ENCODE measurements at places on chromosomes 5 and 9.

DNA sequence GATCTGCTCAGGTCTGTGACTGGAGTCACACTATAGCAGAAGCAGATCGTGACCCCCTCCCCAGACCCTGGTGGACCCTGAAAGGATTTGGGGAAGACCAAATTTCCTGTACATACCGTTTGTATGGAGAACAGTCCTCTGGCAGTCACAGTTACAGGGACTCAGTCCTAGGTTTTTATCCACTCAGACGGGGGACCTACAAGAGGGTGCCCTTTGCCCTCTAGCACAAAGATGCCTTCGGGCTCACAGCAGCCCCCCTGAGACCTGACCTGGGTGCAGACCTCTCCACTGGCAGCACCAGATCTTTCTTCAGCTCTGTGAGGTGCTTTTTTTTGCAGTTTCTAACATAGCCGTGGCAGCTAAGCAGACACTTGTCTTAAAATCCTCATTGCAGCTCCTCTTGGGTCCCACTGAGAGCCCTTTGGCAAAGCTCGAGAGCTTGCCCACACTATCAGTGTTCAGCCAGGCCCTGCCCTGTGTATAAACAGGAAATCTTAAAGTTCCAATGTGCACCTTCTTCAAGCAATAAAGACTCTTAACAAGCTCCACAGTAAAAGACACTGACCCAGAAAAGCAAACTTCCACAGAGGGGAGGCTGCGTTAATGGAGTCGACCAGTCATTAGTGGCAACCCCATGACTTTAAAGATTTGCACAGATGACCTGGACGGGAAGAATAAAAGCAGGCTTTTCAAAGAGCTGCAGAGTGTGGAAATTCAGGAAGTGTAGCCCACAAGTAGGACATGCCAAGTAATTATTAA is 71.8 kb upstream of the LHFPL2 start:
- H3K36me3 ChIP-seq: no peaks in the 10 kb centered on the region
- no peaks in the 10 kb centered on the region for H3K27me3 ChIP-seq
- no peak overlapping the region for H3K4me3 ChIP-seq
- peak overlapping the region; percentile 60 for H3K27ac ChIP-seq
- peaks cover 51% of the 10 kb centered on the region for H3K4me1 ChIP-seq

DNA sequence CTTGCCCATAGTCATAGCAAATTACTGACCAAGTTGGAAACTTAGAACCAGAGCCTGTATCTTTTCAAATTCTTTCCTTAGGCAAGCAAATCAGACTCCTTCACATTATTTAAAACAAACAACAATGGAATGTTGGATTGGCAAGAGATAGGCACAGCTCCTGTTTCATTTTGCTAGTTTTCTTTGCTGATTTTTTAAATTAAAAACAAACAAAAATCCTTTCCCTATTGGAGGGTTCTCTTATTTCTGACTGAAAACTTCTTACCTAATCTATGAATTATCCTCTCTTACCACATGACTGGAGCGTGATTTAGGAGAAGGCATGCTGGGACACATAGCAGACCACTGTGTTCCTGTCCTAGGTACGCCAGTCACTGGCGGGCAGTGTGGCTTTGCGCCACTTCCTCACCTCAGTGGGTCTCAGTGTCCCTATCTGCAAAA is 63.0 kb downstream of the TTC39B start:
- H3K4me1 ChIP-seq: peaks cover 7% of the 10 kb centered on the region
- H3K36me3 ChIP-seq: peaks cover under 1% of the 10 kb centered on the region
- ATAC-seq: no peak
- no peak overlapping the region for H3K27ac ChIP-seq
- H3K4me3 ChIP-seq: no peak overlapping the region

DNA sequence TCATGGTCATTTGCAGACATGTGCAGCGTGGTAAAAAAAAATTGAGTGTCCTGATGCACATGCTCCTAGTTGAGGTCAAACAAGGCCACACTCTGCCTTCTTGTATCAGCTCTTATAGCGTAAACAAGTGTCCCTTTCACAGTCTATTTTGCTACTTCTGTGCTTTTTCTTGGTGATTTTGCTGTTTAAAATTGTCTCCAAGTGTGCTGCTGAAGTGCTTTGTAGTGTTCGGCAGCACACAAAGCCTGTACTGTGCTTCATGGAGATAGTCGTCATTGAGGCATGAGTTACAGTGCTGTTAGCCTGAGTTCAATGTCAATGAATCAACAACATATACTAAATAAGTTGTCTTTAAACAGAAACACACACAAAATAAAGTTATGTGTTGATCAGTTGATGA is 690.4 kb upstream of the MEF2C start:
- H3K36me3 ChIP-seq: no peaks in the 10 kb centered on the region
- ATAC-seq: no peak
- no peaks in the 10 kb centered on the region for H3K4me1 ChIP-seq
- H3K27me3 ChIP-seq: no peaks in the 10 kb centered on the region
- H3K4me3 ChIP-seq: no peak overlapping the region

- H3K36me3 ChIP-seq: peaks cover 15% of the 10 kb centered on the region
- ATAC-seq: peak; percentile 35
- H3K4me1 ChIP-seq: peaks cover 41% of the 10 kb centered on the region
- peaks cover 42% of the 10 kb centered on the region for H3K27me3 ChIP-seq
Measured at GRCh38 chr9:129487658-129488483, 133.0 kb downstream of the C9orf50 start.

DNA sequence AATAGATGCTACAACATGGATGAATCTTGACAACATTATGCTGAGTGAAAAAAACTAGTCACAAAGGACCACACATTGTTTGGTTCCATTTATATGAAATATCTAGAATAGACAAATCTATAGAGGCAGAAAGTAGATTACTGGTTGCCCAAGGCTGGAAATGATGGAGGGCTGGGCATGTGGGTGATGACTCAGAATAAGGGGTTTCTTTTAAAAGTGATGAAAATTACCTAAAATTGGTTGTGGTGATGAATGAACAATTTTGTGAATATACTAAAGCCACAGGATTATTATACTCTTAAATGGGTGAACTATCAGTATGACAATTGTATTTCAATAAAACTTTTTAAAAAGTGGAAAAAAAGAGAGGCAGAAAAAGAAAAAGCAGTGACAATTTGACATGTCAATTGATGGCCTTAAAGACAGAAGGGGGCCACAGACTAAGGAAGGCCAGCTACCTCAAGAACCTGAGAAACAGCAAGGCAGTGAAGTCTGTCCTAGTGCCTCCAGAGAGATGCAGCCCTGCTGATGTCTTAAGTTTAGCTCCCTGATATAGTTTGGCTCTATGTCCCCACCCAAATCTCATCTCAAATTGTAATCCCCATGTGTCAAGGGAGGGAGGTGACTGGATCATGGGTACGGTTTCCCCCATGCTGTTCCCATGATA is 182.7 kb downstream of the PIK3R1 start:
- H3K36me3 ChIP-seq: no peaks in the 10 kb centered on the region
- H3K4me1 ChIP-seq: no peaks in the 10 kb centered on the region
- no peaks in the 10 kb centered on the region for H3K27me3 ChIP-seq

GRCh38 chr9:35397923-35398322 is 92.0 kb upstream of the RUSC2 start:
- peaks cover 27% of the 10 kb centered on the region for H3K27me3 ChIP-seq
- no peak overlapping the region for H3K27ac ChIP-seq
- H3K36me3 ChIP-seq: no peaks in the 10 kb centered on the region
- H3K4me1 ChIP-seq: no peaks in the 10 kb centered on the region

DNA sequence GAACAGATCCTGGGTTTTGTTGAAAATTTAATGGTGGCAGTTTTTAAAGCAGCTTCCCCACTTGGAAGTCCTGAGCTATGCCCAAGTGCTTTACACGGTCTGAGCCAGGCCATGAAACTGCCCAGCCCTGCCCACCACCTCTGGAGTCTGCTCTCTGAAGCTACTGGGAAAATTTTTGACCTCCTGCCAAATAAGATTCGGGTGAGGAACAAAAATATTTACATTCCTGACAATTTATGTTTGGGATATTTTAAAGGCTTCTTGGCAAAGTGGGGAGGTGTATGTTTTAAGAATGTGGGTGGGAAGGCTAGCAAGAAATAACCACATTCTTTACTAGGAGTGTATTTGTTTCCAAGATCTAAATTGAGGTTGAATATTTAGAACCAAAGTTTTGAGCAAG is 50.0 kb downstream of the HACD4 start:
- peaks cover 48% of the 10 kb centered on the region for H3K36me3 ChIP-seq
- no peak overlapping the region for H3K4me3 ChIP-seq
- ATAC-seq: no peak
- peaks cover 12% of the 10 kb centered on the region for H3K4me1 ChIP-seq
- H3K27me3 ChIP-seq: no peaks in the 10 kb centered on the region

GRCh38 chr5:139757727-139758509 is 37.7 kb upstream of the PSD2 start:
- ATAC-seq: no peak
- H3K36me3 ChIP-seq: no peaks in the 10 kb centered on the region
- H3K4me3 ChIP-seq: no peak overlapping the region
- H3K27ac ChIP-seq: no peak overlapping the region

DNA sequence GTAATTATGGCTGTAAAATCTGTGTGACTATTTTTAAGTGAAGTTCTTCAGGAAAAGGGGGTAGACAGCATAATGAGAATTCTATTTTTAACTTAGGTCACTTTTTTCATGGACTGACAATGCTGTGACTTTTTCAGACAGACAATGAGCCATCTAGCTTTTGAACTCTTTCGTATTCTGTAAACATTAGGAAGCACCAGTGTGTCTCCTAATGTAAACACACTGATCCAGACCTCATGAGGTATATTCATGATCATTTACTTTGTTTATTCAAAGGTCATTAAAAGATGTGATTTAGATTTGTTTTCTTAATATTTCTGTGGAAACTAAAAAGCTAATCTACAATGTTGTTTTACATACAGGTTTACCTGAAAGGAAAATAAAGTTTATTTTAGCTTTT is 352.6 kb downstream of the ADGRV1 start:
- peaks cover 9% of the 10 kb centered on the region for H3K27me3 ChIP-seq
- H3K4me1 ChIP-seq: no peaks in the 10 kb centered on the region
- H3K4me3 ChIP-seq: no peak overlapping the region
- no peak overlapping the region for H3K27ac ChIP-seq
- ATAC-seq: no peak

DNA sequence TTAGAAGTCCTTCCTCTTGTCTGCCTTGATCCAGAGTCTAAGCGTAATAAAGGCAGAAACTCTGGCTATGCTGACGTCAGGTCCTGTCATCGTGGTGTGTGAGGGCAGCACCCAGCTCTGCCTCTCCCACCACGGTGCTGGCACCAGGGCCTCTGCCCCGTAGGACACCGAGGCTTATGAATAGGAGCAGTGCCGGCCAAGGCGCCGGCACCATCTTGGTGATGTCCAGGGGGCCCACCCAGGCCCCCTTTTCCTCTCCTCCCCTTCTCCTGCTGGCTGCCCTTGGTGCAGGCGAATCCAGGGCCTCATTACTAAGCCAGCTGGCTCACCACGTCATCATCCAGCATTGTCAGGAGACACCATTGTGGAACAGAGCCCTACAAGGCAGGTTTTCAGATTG is 252.3 kb downstream of the FANCC start:
- H3K27ac ChIP-seq: no peak overlapping the region
- H3K4me3 ChIP-seq: no peak overlapping the region
- H3K36me3 ChIP-seq: peaks cover 33% of the 10 kb centered on the region
- no peak for ATAC-seq

GRCh38 chr5:154517181-154517580 is 39.2 kb upstream of the HAND1 start:
- H3K36me3 ChIP-seq: no peaks in the 10 kb centered on the region
- no peak overlapping the region for H3K27ac ChIP-seq
- no peak overlapping the region for H3K4me3 ChIP-seq
- no peak for ATAC-seq
- H3K4me1 ChIP-seq: peaks cover 15% of the 10 kb centered on the region

DNA sequence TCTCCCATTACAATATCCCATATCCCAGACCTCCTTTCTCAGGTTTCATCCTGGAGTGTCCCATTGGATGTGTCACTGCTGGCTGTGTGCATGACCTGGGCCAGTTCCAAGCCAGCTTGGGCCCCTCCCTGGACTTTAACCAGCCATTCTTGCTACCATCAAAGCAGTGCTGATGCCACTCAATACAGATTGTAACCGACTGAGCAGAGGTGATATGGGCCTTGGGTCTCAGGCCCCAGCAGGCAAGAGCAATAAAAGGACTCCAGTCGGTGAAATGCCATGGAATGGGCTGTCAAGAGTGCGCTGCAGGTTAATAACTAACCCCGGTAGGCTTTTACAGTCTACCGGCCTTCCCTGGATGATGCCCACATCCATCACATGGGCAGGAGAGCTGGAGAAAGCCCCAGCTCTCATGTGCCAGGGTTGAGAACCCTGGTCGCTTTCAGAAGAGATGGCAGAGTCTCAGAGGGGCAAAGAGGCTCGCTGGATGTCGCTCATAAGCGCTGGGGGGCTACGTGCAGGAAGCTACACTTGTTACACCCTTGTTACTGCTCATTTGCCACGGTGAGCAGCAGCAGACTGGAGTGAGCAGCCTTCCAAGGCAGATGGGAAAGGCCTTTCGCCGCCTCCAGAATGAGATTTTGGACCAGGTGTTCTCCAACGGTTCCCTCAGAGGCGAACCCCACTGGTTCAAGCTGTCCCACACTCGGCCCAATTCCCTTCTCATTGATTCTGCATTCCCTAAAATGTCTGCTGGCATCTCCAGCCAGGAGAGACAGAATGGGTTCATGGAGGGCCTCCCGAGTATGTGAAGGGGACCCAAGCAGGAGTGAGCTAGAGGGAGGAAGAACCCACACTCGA is 13.2 kb downstream of the EPB41L4B start:
- no peak for ATAC-seq
- peaks cover 67% of the 10 kb centered on the region for H3K27me3 ChIP-seq
- H3K36me3 ChIP-seq: no peaks in the 10 kb centered on the region
- no peak overlapping the region for H3K27ac ChIP-seq
- H3K4me1 ChIP-seq: peaks cover 9% of the 10 kb centered on the region
- no peak overlapping the region for H3K4me3 ChIP-seq

- no peak overlapping the region for H3K4me3 ChIP-seq
- H3K27me3 ChIP-seq: no peaks in the 10 kb centered on the region
- H3K4me1 ChIP-seq: peaks cover 42% of the 10 kb centered on the region
- peak; percentile 60 for ATAC-seq
- no peak overlapping the region for H3K27ac ChIP-seq
Measured at GRCh38 chr5:95923918-95924544, 37.6 kb downstream of the ELL2 start.

GRCh38 chr9:122087406-122088200 is 5.5 kb downstream of the TTLL11 start:
- no peaks in the 10 kb centered on the region for H3K27me3 ChIP-seq
- no peak for ATAC-seq
- H3K36me3 ChIP-seq: peaks cover 7% of the 10 kb centered on the region
- H3K27ac ChIP-seq: no peak overlapping the region

DNA sequence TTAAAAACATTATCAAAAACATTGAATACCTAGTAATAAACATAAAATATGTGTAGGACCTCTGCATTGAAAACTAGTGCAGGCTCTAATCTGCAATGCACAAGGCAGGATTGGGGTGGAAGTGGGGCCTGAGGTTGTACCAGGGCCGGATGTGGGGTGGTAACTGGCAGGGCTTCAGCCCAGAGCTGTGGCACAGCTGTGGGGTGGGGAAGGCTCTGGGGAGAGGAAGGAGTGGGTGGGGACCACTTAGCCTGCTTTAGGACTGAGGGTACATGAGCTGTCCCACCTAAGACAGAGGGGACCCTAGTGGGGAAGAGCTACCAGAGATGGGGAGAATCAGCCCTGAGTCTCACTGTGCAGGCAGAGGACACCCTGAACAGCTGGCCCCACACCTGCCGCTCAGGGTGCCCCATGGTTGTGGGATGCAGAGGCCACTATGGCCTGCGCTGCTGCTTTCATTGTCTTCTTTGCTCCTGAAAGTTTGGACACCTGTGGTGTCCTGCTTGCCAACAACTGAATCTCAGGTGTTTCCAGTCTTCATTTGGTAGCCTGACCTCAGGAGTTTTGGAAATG is 311.4 kb downstream of the TLE4 start:
- H3K4me1 ChIP-seq: peaks cover 76% of the 10 kb centered on the region
- peak overlapping the region; percentile 37 for H3K4me3 ChIP-seq
- H3K27ac ChIP-seq: peak overlapping the region; percentile 86
